ENCODE measurements at places on chromosomes 4 and X. TPM values are rescaled to one million over a fixed set of nuclear protein-coding genes. Genes with fewer than 3 reads are reported as not detected.

GRCh38 chr4:168688584-168688983, 191.7 kb downstream of the PALLD start:
- H3K36me3 ChIP-seq = peaks cover 67% of the 10 kb centered on the region
- H3K27ac ChIP-seq = no peak overlapping the region
- no peaks in the 10 kb centered on the region for H3K27me3 ChIP-seq
- no peak overlapping the region for H3K4me3 ChIP-seq
- no peaks in the 10 kb centered on the region for H3K4me1 ChIP-seq

GRCh38 chrX:47278691-47279090, 45.9 kb downstream of the USP11 start:
- H3K27ac ChIP-seq = no peak overlapping the region
- H3K27me3 ChIP-seq = no peaks in the 10 kb centered on the region
- H3K36me3 ChIP-seq = no peaks in the 10 kb centered on the region
- H3K4me1 ChIP-seq = no peaks in the 10 kb centered on the region

DNA sequence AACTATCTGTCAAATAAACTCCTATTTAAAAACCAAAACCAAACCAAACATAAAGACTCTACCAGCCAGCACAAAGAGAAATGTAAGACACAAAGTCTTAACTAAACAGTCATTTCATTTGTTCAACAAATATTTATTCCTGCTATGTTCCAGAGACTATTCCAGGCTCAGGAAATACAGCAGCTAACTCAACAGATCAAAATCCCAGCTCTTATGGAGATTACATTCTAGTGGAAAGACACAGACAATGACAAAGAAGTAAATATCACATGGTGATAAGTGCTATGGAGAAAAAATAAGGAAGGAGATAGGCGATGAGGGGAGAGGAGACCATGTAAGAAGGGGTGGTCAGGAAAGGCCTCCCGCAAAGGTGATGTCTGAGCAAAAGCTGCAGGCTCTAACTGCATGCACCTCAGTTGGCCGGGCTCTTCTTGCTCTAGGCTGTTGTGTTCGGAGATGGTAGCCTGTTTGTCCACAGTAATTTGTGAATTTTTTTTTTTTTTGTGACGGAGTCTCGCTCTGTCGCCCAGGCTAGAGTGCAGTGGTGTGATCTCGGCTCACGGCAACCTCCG, 15.1 kb downstream of the PPEF1 start:
- no peak for DNase-seq
- no peaks in the 10 kb centered on the region for H3K36me3 ChIP-seq
- no peak overlapping the region for H3K4me3 ChIP-seq
- no peaks in the 10 kb centered on the region for H3K4me1 ChIP-seq
- H3K27me3 ChIP-seq = no peaks in the 10 kb centered on the region
- no peak overlapping the region for H3K27ac ChIP-seq

GPR101 gene
- not detected for total RNA-seq

- H3K27me3 ChIP-seq = no peaks in the 10 kb centered on the region
- H3K36me3 ChIP-seq = no peaks in the 10 kb centered on the region
- no peak overlapping the region for H3K27ac ChIP-seq
These were observed 72.6 kb upstream of the CPEB2 start for GRCh38 chr4:14929669-14930068.

DNA sequence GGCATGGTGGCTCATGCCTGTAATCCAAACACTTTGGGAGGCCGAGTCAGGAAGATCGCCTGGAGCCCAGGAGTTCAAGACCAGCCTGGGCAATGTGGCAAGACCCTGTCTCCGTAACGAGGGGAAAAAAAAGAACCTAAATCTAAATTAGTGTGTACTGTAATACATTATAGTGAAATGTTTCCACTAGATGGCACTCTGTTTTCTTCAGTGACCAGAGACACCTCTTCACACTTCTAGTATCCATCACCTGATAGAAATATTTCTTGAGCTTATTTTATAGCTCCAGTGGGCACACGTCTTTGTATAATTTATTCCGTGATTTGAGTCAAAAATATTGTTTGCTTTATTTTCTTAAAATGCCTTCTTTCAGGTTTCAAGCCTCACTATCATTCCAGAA, 600.9 kb upstream of the DIPK2B start:
- H3K27ac ChIP-seq = no peak overlapping the region
- H3K4me1 ChIP-seq = no peaks in the 10 kb centered on the region
- no peak overlapping the region for H3K4me3 ChIP-seq
- peak; percentile 29 for DNase-seq
- H3K36me3 ChIP-seq = no peaks in the 10 kb centered on the region
- no peaks in the 10 kb centered on the region for H3K27me3 ChIP-seq

- no peaks in the 10 kb centered on the region for H3K4me1 ChIP-seq
- no peak overlapping the region for H3K27ac ChIP-seq
- no peak overlapping the region for H3K4me3 ChIP-seq
- no peak for DNase-seq
- no peaks in the 10 kb centered on the region for H3K36me3 ChIP-seq
These were observed 37.4 kb downstream of the PAK3 start for GRCh38 chrX:111133389-111133788.

GABRG1 gene
- total RNA-seq = not detected

BMP2K gene
- total RNA-seq = 7.3 TPM

GRCh38 chr4:159027535-159027934, 75.3 kb upstream of the RAPGEF2 start:
- H3K27ac ChIP-seq = no peak overlapping the region
- H3K36me3 ChIP-seq = no peaks in the 10 kb centered on the region
- no peaks in the 10 kb centered on the region for H3K27me3 ChIP-seq
- peaks cover 10% of the 10 kb centered on the region for H3K4me1 ChIP-seq
- DNase-seq = no peak

GRCh38 chr4:109850601-109851000, 2.7 kb downstream of the LRIT3 start:
- no peak overlapping the region for H3K27ac ChIP-seq
- no peaks in the 10 kb centered on the region for H3K27me3 ChIP-seq
- H3K4me3 ChIP-seq = no peak overlapping the region
- H3K36me3 ChIP-seq = no peaks in the 10 kb centered on the region

Data from cardiac muscle cell (in vitro differentiated cells and primary cell).